ENCODE measurements at places on chromosomes 5 and 9. TPM values are rescaled to one million over a fixed set of nuclear protein-coding genes. Genes with fewer than 3 reads are reported as not detected.

Gene PIP5KL1
- total RNA-seq, result 3.5 TPM

Gene INSL4
- total RNA-seq, result not detected

GRCh38 chr5:59792983-59793585, 100.4 kb downstream of the PDE4D start:
- H3K36me3 ChIP-seq, result no peaks in the 10 kb centered on the region
- no peaks in the 10 kb centered on the region for H3K4me1 ChIP-seq
- H3K4me3 ChIP-seq, result no peak overlapping the region
- H3K27ac ChIP-seq, result no peak overlapping the region
- no peaks in the 10 kb centered on the region for H3K27me3 ChIP-seq

GRCh38 chr5:138449501-138450239, 10.8 kb downstream of the REEP2 start:
- H3K4me3 ChIP-seq, result no peak overlapping the region
- H3K27ac ChIP-seq, result no peak overlapping the region
- H3K4me1 ChIP-seq, result peaks cover 5% of the 10 kb centered on the region
- no peaks in the 10 kb centered on the region for H3K36me3 ChIP-seq
- DNase-seq, result peak; percentile 93

DNA sequence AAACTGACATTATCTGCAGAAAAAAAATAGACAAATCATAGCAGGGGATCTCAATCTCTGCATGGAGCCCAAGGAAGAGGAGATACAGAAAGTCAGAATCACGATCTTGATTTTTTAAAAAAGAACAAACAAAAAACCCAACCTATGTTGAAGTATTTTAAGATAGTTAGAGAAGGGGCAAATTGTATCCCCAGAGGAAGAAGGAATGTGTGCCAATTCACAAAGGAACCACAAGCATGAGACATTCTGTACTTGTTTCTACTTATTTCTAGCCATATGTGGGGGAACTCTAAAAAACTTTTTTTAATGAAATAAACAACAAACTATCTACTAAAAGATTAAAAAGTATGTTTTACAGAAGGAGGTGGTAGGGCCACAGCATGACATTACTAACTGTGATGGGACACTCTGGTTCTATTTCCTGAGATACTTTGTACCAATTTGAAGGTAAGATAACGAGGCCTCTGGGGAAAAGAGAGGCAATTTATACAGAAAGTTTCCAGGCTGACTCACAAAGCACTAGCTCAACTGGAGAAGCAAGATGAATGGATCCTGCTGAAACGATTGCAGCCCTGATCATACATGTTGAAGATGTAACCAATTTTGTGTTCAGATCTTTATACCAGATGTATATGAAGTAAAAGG, 22.5 kb downstream of the RANBP3L start:
- H3K4me1 ChIP-seq, result peaks cover 2% of the 10 kb centered on the region
- no peaks in the 10 kb centered on the region for H3K27me3 ChIP-seq
- peak overlapping the region; percentile 27 for H3K27ac ChIP-seq
- H3K4me3 ChIP-seq, result no peak overlapping the region
- no peak for DNase-seq

Gene PAIP2
- total RNA-seq, result 70.0 TPM

Gene TAF11L9
- not detected for total RNA-seq

- H3K4me3 ChIP-seq, result no peak overlapping the region
- H3K27me3 ChIP-seq, result no peaks in the 10 kb centered on the region
- H3K36me3 ChIP-seq, result no peaks in the 10 kb centered on the region
- H3K4me1 ChIP-seq, result no peaks in the 10 kb centered on the region
- DNase-seq, result no peak
- no peak overlapping the region for H3K27ac ChIP-seq
These were observed 45.0 kb upstream of the TNC start for GRCh38 chr9:115162946-115163345.

Measured in upper lobe of right lung (tissue), 1 donor.